Endothelial cell of umbilical vein (primary cell): ENCODE measurements at places on chromosomes 1 and 21. TPM values are rescaled to one million over a fixed set of nuclear protein-coding genes. Genes with fewer than 3 reads are reported as not detected.
A peak's percentile ranks its signal among the peaks of the same experiment; 100 is the strongest.

GRCh38 chr1:65942476-65942875, 149.8 kb downstream of the PDE4B start:
- H3K4me1 ChIP-seq = no peaks in the 10 kb centered on the region
- H3K27ac ChIP-seq = no peak overlapping the region
- H3K27me3 ChIP-seq = peaks cover 2% of the 10 kb centered on the region
- no peak for DNase-seq
- H3K36me3 ChIP-seq = no peaks in the 10 kb centered on the region
- H3K4me3 ChIP-seq = no peak overlapping the region

DNA sequence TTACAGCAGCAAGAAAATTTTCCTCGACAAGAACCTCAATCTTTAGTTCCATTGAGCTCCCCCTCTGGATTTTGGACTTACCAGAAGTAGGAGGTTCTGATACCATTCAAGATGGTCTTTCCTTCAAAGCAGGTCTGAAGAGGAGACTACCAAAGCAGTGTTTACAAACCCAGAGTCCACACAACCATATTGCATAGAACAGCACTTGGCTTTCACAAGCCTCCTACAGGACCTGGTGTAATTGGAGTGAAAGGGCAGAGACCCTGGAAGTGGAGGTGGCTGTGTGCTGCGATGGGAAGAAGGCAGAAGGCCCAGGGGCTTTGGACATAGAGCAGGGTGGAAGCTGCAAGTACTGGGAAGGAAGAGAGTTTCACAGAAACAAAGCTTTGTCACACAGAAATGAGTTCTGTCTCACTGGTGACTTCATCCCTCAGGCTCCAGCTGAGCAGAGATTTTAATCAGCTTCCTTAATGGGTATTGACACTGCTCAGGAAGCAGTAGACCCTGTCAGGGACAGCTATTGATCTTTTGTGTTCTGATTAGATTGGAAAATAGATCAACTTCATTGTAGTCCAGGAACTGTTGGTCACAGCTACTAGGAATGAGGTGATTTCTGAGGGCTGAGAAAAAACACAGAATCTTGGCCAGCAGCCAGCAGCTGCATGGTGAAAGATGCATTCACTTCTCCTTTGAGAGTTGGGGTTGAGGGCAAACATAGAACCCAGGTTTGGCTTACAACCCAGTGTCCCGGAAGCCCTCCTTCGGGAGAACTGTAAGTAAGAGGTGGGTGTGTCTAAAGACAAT, 124.0 kb downstream of the SYT2 start:
- no peaks in the 10 kb centered on the region for H3K36me3 ChIP-seq
- peaks cover 41% of the 10 kb centered on the region for H3K4me1 ChIP-seq
- H3K4me3 ChIP-seq = no peak overlapping the region
- DNase-seq = peak; percentile 62
- peak overlapping the region; percentile 11 for H3K27ac ChIP-seq
- no peaks in the 10 kb centered on the region for H3K27me3 ChIP-seq

DNA sequence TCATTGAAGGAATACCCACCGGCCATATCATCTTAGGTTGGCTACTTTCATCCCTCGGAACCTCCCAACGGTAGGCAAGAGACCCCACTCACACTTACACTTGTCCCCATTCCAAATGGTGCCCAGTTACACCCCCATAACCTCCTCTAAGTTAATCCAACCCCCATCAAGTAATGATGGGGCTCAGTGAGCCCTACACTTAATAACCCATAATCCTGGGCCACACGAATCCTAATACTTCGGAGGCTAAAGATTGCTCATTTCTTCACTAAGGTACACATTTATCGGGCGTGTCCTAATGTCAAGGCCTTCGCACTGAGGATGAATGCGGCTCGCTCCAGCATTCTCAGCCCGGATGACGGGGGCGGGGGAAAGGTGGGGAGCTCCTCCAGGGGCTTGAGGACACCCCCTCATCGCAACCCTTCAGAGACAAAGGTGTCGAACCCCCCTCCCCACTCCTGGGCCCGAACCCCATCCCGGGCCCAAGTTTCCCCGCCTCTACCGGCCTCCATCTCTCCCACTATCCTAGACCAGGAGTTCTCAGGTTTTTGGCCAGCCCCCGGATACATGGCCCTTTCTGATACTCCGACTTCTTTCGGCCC, 435 bp downstream of the ILF2 start:
- H3K27ac ChIP-seq = peak overlapping the region; percentile 85
- H3K4me3 ChIP-seq = peak overlapping the region; percentile 92
- no peak for DNase-seq
- H3K36me3 ChIP-seq = peaks cover 24% of the 10 kb centered on the region

- no peak overlapping the region for H3K4me3 ChIP-seq
- H3K36me3 ChIP-seq = no peaks in the 10 kb centered on the region
- no peak overlapping the region for H3K27ac ChIP-seq
- no peak for DNase-seq
- H3K27me3 ChIP-seq = no peaks in the 10 kb centered on the region
- H3K4me1 ChIP-seq = no peaks in the 10 kb centered on the region
Measured at GRCh38 chr1:6918186-6918924, 133.1 kb downstream of the CAMTA1 start.

- H3K4me3 ChIP-seq = no peak overlapping the region
- H3K27me3 ChIP-seq = peaks cover 2% of the 10 kb centered on the region
- H3K4me1 ChIP-seq = no peaks in the 10 kb centered on the region
- H3K27ac ChIP-seq = no peak overlapping the region
- H3K36me3 ChIP-seq = no peaks in the 10 kb centered on the region
Measured at GRCh38 chr1:26972821-26973220, 12.6 kb upstream of the KDF1 start.

DNA sequence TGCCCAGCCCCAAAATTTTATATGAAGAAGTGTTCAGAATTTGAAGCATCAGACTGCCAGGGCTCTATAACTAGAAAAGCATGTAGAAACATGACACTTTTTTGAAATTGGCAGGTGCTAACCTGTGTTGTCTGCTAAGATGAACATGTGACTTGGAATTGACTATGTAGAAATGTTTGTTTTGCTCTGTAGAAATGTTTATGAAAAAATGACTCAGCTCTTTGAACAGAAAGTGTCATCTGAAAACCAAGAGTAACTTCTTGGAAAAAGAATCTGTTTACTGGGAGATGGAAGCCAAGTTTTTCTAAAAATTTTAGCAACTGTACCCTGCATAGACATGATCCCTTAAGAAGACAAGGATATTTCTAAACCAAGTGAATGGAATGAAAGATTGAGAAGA, 59.2 kb downstream of the LHX9 start:
- H3K27me3 ChIP-seq = peaks cover 1% of the 10 kb centered on the region
- DNase-seq = no peak
- H3K36me3 ChIP-seq = no peaks in the 10 kb centered on the region
- no peaks in the 10 kb centered on the region for H3K4me1 ChIP-seq

The SPRR2E gene
- not detected in 2 replicates for total RNA-seq

The CLCNKB gene
- total RNA-seq = not detected in 2 replicates

The PPIAL4G gene
- total RNA-seq = not detected in 2 replicates

The IL20 gene
- not detected in 2 replicates for total RNA-seq

The RGSL1 gene
- not detected in 2 replicates for total RNA-seq

The INKA2 gene
- total RNA-seq = 5.3 and 7.8 TPM in 2 replicates
